ENCODE measurements at places on chromosomes 6 and 20.

DNA sequence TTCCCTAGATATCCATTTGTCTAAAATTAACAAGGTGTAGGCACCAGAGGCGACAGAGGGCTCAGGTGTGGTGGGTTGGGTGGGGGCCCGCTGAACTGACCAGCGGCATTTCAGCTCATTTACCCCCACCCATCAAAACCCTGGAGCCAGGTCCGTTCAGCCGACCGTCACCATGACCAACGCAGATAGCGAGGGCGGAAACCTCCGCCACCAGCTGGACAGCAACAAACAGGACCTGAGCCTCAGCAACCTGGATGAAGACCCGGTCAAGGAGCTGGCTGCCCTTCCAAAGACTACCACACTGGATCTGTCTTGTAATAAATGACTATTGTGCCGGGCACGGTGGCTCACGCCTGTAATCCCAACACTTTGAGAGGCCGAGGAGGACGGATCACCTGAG is 120.8 kb upstream of the LGSN start:
- no peak for DNase-seq

DNA sequence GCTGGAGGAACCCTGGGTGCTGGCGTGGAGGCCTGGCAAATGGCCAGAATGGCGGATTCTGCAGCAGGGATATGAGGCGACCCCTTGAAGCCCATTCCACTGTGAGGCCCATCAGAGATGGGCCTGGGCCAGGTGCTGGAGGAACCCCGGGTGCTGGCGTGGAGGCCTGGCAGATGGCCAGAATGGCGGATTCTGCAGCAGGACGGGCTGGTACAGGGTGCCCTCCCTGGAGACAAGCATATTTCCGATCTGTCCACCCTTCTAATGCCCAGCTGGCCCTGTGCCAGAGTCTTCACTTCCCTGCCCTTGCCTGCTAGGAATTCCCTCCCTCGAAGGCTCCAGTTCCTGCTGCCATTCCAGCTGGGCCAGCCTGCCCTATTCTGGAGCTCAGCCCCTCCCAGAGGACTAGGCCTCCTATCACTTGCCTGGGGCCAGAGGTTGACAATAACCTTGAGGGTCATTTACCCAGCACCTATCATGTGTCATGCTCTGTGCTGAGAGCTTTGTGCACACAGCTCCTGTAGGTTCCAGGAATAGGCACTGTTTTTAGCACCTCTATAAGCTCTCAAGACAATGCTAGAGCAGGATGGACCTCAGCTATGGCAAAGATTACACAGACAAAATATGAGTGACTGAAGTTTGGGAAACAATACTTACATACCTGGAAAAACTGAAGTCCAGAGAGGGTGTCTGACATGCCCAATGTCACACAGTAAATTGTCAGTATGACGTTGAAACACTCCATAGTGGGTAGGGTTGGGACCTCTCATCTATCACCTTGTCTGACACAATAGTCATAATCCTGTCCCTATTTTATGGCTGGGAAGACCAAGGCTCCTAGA is 21.4 kb downstream of the SUN5 start:
- no peak for DNase-seq

- peak; percentile 89 for DNase-seq
Measured at GRCh38 chr6:33886673-33887144, 82.9 kb upstream of the MLN start.

GRCh38 chr6:29631860-29632731 is 887 bp downstream of the GABBR1 start:
- DNase-seq: no peak

DNA sequence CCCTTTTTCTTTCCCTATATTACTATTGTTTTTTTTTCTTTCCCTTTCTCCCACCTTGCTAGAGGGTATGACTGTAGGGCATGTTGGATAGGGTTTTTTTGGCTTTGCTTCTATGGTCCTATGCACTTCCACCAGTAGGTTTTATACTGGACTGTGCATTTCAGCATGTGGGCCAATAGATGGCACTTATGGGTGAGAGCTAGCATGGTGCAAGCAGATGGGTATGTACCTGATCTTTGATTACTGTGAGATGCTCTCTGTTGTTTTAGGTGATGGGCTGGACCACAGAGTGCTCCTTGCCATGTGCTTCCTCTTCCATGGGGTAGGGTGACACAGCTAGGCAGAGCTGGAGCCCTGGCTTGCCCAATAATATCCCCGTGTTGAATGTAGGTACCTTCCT is 128.5 kb upstream of the CHD6 start:
- no peak for DNase-seq

GRCh38 chr20:31861135-31861384 is 9.3 kb downstream of the DUSP15 start:
- DNase-seq: no peak

DNA sequence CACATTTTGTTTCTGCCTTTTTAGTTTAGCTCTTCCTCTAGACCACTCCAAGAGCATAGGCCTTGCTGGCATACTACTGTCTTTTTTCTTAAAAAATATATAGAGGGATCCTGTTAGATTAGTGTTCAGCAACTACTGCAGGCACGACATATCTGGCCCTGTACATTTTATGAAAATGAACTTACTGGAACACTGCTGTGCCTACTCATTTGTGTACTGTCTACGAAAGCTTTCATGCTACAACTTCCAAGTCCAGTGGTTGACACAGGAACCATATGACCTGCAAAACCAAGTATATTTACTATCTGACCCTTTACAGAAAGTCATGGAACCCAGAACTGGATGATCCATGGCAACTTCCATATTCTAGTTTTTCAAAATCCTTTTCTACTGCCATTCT is 66.6 kb upstream of the SPTLC3 start:
- no peak for DNase-seq

DNA sequence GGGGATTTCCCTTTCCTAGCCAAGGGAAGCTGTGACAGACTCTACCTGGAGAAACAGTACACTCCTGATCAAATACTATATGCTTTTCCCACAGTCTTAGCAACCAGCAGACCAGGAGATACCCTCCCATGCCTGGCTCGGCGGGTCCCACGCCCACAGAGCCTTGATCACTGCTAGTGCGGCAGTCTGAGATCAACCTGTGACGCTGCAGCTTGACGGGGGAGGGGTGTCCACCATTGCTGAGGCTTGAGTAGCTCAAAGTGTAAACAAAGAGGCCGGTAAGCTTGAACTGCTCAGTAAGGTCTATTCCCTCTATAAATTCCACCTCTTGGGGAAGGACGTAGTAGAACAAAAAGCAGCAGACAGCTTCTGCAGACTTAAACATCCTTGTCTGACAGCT is 63.2 kb downstream of the WASF1 start:
- DNase-seq: no peak

DNA sequence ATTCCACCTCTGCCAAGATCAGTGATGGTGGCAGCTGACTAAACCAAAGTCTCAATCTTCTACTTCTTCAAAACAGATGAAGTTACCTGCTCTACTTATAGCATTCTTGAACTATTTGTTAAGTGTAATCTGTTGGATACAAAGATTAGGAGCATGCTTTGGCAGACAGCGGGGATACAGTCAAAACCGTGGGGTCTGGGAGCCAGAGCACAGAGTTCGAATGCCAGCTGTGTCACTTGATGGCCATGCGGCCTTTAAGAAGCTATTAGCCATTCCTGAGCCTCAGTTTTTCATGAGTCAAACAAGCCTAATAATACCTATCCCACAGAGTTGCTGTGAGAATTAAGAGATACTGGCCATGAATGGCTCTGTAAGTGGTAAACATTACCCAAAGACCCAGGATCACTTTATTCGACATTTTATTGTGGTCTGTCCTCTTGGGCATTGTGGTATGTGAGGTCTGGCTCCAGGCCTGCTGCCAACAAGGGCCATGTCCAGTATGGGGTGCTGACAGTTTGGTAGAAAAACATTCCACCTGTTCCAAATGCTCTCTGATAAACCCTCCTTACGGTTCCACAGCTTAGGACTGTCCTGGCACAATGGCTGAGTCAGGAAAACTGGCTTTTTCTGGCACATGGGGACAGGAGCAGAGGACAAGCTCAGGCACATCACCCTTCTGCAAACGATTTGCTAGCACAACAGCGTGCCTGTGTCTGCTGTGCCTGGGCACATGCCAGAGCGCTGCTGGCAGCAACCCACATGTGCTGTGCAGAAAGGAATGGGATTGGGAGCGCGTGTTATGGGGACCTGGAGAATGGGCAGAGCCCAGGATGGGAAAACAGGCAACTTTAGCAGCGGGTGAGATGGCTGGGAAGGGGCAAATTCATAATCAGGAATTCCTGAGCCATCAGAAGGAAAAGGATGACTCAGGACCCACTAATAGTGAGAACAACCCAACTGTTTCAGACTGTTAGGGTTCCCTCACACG is 15.7 kb upstream of the FAM83C start:
- peak; percentile 92 for DNase-seq

- DNase-seq: no peak
Measured at GRCh38 chr6:55281215-55281614, 46.1 kb upstream of the GFRAL start.

DNA sequence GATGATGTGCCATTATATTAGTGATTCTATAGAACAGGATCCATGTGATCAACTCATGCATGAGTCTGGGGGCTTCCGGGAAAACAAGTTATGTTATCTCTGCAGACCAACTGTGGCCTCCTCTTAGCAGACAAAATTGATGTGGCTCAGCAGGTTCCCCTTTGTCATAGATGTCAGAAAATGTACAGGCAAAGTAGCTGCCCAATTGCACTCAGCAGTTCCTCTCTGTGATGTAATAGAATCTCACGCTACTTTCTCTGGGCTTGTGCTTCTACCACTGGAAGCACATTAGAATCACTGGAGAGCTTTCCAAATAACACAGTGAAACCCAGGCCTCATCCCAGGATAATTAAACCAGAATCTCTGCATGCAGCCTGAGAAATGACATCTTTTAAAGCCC is 253.1 kb downstream of the SLC24A3 start:
- DNase-seq: no peak

GRCh38 chr6:166032366-166033200 is 135.1 kb downstream of the TBXT start:
- peak; percentile 50 for DNase-seq

GRCh38 chr6:169112483-169113320 is 140.9 kb downstream of the THBS2 start:
- no peak for DNase-seq

DNA sequence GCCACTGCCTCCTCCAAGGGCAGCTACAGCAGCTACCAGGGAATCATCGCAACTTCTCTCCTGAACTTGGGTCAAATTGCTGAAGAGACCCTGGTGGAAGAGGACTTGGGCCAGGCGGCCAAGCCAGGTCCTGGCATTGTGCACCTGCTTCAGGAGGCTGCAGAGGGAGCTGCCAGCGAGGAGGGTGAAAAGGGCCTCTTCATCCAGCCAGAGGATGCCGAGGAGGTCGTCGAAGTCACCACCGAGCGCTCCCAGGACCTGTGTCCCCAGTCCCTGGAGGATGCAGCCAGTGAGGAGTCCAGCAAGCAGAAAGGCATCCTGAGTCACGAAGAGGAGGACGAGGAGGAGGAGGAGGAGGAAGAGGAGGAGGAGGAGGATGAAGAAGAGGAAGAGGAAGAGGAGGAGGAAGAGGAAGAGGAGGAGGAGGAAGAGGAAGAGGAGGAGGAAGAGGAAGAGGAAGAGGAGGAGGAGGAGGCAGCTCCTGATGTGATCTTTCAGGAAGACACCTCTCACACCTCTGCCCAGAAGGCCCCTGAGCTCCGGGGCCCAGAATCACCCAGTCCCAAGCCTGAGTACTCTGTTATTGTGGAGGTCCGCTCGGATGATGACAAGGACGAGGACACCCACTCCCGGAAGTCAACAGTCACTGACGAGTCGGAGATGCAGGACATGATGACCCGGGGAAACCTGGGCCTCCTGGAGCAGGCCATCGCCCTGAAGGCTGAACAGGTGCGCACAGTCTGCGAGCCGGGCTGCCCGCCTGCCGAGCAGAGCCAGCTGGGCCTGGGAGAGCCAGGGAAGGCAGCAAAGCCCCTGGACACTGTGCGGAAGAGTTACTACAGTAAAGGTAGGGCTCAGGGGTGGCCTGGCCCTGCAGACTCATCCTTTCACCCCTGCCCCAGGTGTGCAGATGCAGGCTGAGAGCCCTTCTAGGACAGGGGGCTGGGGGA is 43.7 kb downstream of the MYT1 start:
- DNase-seq: no peak

GRCh38 chr20:35546127-35546526 is 4.2 kb downstream of the ERGIC3 start:
- DNase-seq: no peak

DNA sequence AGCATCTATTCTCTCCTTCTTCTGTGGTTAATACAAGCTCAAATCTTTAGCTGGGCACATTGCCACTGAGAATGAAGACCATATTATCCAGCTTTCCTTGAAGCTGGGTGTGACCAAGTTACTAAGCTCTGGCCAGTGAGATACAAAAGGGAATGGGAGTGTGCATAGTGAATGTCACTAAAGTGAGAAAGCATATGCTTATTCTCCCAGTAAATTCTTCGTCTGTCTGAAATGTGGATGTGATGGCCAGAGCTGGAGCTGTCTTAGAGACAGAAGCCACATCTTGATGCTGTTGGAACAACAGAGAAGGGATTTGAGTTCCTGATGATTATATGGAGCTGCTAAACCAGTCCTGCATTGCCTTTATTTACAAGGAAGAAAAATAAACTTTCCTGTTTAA is 60.1 kb downstream of the SESN1 start:
- DNase-seq: peak; percentile 4

GRCh38 chr20:34585019-34585418 is 26.5 kb downstream of the MAP1LC3A start:
- no peak for DNase-seq

GRCh38 chr20:62622877-62623487 is 19.3 kb upstream of the SLCO4A1 start:
- no peak for DNase-seq

DNA sequence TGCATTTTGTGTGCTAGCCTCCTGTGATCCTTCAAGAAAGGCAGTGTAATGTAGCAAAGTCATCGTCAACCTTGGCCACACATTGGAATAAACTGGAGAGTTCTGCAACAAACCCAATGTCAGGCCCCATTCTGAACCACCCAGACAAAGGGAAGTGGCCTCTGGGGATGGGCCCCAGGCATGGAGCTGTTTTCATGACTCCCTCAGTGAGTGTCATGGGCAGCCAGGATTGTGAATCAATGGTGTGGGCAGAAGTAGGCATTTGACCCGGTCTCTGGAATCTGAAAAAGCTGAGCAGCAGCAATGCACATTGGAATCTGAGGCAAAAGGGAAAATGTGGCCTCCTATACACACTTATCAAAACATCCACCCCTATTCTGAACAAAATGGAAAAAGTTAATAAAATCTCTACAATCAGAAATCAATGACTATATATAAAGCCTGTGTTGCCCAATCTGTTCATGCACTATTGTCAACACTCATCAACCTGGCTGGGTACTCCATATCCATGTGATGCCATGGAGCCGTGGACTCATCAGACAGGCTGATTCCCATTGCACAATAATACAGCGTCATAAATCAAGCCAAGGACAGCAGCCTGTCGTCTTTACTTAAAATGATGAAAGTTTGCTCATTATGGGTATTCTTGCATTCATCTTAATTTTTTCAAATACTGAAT is 134.9 kb upstream of the STMND1 start:
- DNase-seq: no peak
